ENCODE measurements at places on chromosomes 5 and 9.

DNA sequence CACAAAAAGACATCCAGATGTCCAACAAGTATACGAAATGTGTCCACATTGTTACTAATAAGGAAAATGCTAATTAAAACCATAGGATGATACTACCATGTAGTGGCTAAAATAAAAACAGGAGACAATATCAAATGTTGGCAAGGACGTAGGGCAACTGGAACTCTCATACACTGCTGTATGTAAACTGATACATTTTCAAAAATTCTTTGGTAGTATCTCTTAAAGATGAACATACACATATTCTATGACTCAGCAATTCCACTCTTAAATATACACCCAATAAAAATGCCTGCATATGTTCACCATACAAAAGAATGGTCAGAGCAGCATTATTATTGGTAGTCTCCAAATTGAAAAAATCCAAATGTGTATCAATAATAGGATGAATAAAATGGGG, 2.9 kb upstream of the CCDC180 start:
- DNase-seq, result no peak

- no peak for DNase-seq
Measured at GRCh38 chr9:76322810-76323209, 71.4 kb downstream of the RFK start.

DNA sequence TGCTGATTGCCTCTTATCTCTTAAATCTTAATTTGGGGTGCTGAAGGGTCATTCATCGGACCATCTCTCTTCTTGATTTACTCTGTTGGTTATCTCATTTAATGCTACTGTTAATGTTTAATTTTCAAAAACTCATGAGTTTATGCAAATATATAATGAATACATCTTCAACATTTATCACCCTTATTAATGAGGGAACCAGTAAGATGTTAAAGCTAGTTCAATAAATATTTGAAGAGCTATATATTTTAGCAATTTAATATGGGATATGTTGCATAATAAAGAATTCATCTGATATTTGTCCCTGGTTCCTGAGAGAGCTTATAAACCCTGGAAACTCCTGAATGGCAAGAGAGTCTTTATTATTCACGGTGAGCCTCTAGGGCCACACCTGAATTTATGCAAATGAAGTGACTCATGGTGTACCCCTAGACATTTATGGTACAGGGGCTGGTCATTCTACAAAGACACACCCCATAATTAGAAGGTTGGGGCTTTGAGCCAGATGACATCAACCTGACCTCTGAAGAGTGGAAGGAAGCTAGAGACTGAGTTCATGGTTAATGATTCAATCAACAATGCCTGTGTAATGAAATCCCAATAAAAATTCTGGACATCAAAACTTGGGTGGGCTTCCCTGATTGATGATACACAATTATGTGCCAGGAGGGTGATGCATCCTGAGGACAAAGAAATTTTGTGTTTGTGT, 339.5 kb upstream of the ZNF608 start:
- no peak for DNase-seq

DNA sequence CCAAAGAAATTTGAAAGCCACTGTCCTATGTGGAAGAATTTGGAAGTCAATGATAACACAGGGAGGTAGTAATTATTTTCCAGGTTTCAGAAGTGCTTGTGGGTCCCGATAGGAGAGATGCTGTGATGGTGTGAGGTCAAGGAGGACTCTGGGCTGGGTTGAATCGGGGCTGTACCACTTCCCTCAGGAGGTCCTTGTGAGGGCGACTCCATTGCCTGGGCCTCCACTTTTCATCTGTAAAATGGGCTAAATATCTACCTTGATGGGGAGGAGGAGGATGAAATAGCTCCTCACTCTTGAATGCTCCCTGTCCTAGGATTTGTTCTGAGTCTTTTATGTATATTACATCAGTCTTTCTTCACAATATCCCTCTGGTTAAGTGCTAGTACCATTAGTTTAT, 59.0 kb downstream of the ROPN1L start:
- no peak for DNase-seq

- no peak for DNase-seq
Measured at GRCh38 chr5:145495741-145496140, 339.4 kb downstream of the PRELID2 start.

DNA sequence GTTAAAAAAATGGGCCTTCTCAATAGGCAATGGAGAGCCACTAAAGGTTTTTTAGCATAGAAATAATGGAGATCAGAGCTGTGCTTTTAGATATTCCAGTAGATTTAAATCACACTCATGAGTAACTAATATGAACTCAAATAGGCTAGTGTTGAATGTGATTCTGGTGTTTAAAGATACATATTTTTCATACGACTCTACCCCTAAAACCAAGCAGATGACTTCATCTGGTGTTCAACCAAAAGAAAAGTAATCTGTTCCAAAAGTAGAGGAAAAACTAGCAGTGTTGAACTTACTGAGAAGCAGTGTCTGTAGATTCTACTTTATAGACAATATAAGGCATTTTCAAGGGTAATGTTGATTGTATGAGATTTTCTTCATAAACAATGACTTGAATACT, 138.1 kb downstream of the TSSK1B start:
- no peak for DNase-seq

DNA sequence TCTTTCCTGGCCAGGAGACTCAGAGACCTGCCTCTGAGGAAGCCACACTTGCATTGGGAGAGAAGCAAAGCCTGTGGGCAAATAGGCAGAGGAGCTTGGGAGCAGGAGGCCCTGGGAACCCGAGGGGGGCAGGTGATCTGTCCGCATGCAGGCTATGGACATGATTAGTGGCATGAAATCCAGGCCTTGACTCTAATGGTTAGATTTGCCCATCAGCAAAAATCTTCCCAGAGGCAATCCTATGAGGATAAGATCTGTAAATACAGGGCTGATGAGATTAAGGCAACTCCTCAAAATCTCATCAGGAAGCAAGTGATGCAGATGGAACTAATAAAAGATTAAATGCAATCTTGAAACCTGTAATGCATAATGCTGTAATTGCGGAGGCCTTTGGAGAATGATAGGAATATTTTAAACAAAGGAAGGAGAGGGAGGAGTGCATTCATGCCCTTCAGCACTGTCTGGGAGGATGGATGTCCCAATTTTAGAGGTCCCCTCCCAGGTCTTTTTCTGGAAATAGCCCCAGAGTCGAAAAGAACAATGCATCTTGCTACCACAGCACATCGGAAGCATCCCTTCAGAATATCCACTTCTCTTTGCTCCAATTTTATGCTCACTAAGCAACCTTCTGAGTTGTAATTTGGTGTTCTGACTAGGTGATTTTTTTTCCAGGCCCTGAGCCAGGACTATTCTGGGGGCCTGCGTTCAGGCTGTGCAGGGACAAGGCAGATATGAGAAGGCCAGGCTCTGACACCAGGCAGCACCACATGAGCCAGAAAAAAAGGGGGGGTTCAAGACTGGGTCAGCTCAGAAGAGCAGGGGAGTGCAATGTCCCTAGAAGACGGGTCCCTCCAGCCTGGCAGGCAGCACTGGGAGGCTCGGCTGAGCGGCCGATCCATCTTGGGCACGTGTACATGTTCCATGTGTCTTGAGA, 66.5 kb downstream of the MED10 start:
- DNase-seq, result no peak

DNA sequence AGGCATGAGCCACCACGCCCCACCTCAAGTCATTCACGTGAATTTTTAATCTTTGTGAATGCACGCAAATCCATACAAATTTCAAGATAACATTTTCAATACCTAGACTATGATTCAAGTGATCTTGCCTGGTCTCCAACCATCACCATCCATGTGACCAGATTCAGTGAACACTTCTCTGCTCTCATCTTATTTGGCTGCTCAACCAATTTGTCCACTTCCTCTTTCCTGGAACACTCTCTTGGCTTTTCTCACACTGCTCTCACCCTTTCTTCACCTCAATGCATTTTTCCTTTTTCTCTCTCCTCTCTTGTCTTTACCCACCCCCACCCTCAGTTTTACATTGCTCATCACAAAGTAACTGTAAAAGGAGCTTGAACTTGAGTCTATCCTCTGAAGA, 354.7 kb upstream of the KIF2A start:
- no peak for DNase-seq

- DNase-seq, result no peak
Measured at GRCh38 chr5:137462816-137463520, 36.2 kb downstream of the SPOCK1 start.

DNA sequence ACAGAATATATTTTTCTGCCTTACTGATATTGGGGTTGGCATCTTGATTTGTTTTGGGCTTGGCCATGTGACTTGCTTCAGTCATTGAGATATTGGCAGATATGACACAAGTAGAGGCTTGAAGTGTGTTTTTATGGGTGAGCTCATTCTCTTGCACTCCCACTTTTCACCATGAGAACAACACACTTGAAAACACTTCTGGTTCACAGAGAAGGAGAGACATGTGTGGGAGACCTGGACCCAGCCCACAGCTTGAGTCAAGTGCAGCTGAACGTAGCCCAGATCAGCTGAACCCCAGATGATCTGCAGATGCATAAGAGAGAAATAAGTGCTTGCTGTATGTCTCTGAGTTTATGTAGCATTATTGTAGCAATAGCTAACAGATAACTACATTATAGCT, 155.4 kb downstream of the SEMA6A start:
- no peak for DNase-seq

DNA sequence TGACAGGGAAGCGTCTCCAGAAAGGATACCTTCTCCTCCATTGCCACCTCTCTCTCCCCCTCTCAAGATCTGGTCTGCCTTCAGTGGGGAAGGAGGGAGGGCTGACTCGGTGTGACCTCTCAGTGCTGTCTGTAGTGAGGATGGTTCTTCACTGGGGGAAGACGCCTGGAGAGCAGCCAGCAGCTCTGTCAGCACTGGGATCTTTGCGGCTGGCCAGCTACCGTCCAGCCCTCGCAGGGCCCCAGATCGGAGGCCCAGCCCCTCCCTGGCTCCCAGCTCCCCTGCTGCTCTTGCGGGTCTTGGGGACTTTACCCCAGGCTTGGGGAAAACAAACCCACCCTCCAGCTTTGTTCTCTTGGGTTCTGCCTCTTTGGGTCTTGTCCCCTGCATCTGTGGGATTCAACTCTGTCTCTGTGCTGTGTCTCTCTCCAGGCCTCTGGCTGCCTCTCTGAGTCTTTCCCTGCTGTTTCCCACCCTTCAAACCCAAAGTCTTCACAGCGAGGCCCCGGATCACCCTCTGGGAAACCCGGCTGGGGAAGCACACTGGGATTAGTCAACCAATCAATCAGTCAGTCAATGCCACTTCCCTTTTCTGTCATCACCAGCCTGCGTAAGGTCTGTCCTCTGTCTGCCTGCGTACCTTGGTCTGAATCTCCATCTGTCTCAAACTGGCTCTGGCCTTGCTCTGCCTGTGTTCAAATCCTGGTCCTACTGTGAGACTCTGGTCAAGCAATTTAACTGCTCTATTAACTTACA, 23.0 kb downstream of the FGF18 start:
- no peak for DNase-seq

- no peak for DNase-seq
Measured at GRCh38 chr9:91162784-91163443, 198.8 kb downstream of the AUH start.

DNA sequence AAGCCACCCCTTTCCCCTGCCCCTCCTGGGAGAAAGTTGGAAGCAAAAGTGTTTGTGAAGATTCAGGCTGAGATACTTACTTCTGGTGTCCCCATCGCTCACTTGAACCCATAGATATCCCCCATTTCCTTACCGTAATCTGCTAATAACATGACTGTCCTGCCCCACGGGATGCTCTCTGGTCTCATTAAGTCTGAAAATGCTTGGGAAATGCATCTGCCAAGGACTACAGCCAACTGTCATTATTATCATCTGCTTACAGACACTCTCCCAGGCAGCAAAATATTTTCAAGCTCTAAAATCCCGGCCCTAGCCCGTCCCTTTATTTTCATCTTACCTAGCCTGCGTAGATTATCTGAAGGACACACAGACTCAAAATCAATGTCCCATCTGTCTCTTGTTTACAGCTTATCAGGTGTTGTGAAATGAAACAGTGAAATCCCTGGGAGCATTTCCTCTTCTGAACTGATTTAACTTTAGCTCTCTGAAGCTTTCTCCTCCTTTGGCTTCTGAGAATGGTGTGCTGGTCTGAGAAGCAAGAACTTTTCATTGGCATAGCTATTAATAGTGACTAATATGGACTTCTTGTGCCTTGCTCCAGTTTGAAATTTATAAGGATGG, 126.9 kb upstream of the OSMR start:
- DNase-seq, result no peak

DNA sequence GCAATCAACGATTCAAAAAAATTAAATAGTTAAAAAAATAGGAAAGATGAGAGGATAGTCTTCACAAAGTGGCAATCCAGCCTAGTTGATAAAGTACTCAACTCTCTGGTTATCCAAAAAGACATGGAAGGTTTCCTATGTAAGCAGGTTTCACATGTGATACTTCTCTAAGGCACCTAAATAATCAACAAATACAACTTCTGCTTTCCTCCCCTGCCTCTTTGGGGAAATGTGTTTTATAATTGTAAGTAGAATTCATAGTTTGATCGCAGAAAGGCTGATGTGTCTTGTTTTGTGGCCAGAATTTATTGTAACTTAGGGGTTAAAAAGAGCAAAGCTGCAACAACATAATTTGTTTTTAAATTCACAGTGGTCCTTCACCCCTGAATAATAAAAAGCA, 855.5 kb upstream of the DMAC1 start:
- no peak for DNase-seq

DNA sequence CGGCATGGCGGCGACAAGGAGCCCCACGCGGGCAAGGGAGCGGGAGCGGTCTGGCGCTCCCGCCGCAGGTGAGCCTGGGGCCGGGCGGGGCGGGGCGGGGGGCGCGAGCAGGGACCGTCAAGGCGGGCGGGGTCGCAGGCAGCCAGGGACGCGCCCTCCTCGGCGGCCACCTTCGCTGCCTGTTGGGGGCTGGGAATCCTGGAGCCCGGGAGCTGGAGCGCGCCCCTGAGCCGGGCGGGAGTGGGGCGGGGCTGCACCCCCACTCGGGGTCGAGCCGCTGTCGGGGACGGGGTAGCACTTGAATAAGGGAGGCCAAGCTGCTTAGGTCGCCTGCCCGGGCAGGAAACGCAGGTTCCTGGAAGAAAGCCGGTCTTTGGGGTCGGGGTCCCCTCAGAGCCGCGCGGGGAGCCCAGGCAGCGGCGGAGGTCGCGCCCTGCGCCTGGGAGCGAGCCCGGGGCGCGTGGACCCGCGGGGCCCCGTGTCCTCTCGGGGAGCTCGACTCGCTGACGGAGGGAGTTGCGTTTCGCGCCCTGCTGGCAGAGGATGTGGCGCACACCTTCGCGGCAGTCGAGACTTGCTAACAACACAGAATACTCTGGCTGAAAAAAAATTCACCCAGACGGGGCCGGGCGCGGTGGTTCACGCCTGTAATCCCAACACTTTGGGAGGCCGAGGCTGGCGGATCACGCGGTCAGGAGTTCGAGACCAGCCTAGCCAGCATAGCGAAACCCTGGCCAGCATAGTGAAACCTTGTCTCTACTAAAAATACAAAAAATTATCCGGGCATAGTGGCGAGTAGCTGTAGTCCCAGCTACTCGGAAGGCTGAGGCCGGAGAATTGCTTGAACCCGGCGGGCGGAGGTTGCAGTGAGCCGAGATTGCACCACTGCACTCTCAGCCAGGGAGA, 552 bp downstream of the OTULINL start:
- DNase-seq, result peak; percentile 69

GRCh38 chr5:102867992-102868662, 113.0 kb downstream of the PAM start:
- no peak for DNase-seq

GRCh38 chr5:116564756-116565490, 9.7 kb downstream of the SEMA6A start:
- no peak for DNase-seq

GRCh38 chr9:35726931-35727330, 5.1 kb downstream of the TLN1 start:
- DNase-seq, result no peak
